ENCODE measurements at places on chromosomes 12 and 14. TPM values are rescaled to one million over a fixed set of nuclear protein-coding genes. Genes with fewer than 3 reads are reported as not detected.

Gene ESPL1
- 0.95 TPM for total RNA-seq

DNA sequence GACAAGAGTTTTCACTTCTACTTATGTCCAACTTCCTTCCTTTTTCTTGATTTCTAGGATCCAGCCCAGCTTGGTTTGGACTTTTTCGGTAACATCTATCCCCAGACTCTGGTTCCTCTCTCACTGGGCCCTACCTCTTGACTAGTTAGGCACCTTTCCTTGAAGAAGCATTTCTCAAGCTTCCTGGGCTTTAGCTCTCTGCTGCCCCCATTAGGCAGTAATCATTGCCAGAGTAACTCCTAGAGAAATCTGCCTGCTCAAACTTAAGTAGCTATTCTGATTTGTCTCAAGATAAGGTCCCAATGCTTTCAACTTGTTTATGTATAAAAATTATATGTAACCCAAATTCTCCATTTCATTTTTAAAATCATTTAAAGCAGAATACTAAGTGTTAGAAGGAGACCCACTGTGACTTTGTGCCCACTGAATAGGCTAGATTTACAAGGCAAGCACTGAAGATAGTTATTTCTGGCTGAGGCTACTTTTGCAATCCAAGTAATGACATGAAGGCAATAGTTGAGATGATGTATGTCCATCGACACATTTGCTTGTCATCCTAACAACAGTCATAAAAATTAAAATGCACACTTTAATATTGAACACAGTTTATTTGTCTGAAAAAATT is 275.0 kb upstream of the G2E3 start:
- H3K4me1 ChIP-seq = no peaks in the 10 kb centered on the region
- no peaks in the 10 kb centered on the region for H3K36me3 ChIP-seq
- H3K27ac ChIP-seq = no peak overlapping the region
- H3K27me3 ChIP-seq = no peaks in the 10 kb centered on the region

- no peaks in the 10 kb centered on the region for H3K27me3 ChIP-seq
- H3K36me3 ChIP-seq = no peaks in the 10 kb centered on the region
- no peaks in the 10 kb centered on the region for H3K4me1 ChIP-seq
Observed at GRCh38 chr12:51924551-51925319, 17.4 kb downstream of the ACVRL1 start.

- H3K27ac ChIP-seq = peak overlapping the region; percentile 53
- H3K4me3 ChIP-seq = peak overlapping the region; percentile 43
- H3K36me3 ChIP-seq = no peaks in the 10 kb centered on the region
- no peak for DNase-seq
Observed at GRCh38 chr12:102427543-102427941, 52.8 kb downstream of the IGF1 start.

- peaks cover 16% of the 10 kb centered on the region for H3K4me1 ChIP-seq
- H3K36me3 ChIP-seq = no peaks in the 10 kb centered on the region
- no peaks in the 10 kb centered on the region for H3K27me3 ChIP-seq
- peak overlapping the region; percentile 99 for H3K27ac ChIP-seq
- DNase-seq = no peak
Observed at GRCh38 chr12:65277994-65278575, 398 bp upstream of the MSRB3 start.

GRCh38 chr12:94553130-94553519 is 93.5 kb upstream of the CEP83 start:
- no peak for DNase-seq
- H3K36me3 ChIP-seq = no peaks in the 10 kb centered on the region
- H3K4me3 ChIP-seq = no peak overlapping the region
- H3K27ac ChIP-seq = no peak overlapping the region
- no peaks in the 10 kb centered on the region for H3K4me1 ChIP-seq

DNA sequence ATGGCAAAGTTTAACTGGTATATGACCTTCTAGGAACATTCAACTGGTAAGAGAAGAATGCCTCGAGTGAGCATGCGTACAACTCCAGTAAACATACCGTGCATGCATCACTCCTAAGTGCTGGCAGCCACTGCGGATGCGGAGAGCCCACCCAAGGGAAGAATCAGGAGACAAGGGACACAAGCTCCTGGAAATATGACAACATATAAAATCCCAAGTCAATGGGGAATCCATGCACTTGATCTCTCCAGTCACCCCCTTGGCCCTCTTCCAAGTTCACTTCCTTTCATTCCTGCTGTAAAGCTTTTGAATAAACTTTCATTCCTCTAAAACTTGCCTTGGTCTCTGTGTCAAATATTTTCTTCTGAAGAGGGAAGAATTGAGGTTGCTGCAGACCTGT is 168.7 kb upstream of the TMCC3 start:
- H3K4me3 ChIP-seq = no peak overlapping the region
- H3K4me1 ChIP-seq = no peaks in the 10 kb centered on the region
- H3K27me3 ChIP-seq = no peaks in the 10 kb centered on the region
- no peak for DNase-seq

GRCh38 chr12:6792522-6793201 is 3.3 kb downstream of the CD4 start:
- no peaks in the 10 kb centered on the region for H3K4me1 ChIP-seq
- no peaks in the 10 kb centered on the region for H3K36me3 ChIP-seq
- H3K27me3 ChIP-seq = no peaks in the 10 kb centered on the region
- H3K4me3 ChIP-seq = peak overlapping the region; percentile 49
- H3K27ac ChIP-seq = no peak overlapping the region
- DNase-seq = no peak

Gene HPD
- 6.8 TPM for total RNA-seq

Gene CIT
- 2.3 TPM for total RNA-seq

Gene FBLN5
- 1,103 TPM for total RNA-seq

- H3K4me1 ChIP-seq = no peaks in the 10 kb centered on the region
- no peaks in the 10 kb centered on the region for H3K27me3 ChIP-seq
- H3K27ac ChIP-seq = no peak overlapping the region
Observed at GRCh38 chr14:65849091-65849490, 436.6 kb downstream of the FUT8 start.

Gene PAN2
- total RNA-seq = 42.7 TPM

- peaks cover 15% of the 10 kb centered on the region for H3K36me3 ChIP-seq
- H3K4me1 ChIP-seq = peaks cover 42% of the 10 kb centered on the region
- DNase-seq = no peak
- H3K4me3 ChIP-seq = peak overlapping the region; percentile 95
Observed at GRCh38 chr12:55729819-55730818, 1.3 kb upstream of the CD63 start.

Gene C2CD5
- 60.0 TPM for total RNA-seq

- no peak for DNase-seq
- H3K27me3 ChIP-seq = no peaks in the 10 kb centered on the region
- peak overlapping the region; percentile 76 for H3K27ac ChIP-seq
- H3K36me3 ChIP-seq = peaks cover 7% of the 10 kb centered on the region
Observed at GRCh38 chr14:52906141-52906601, 44.7 kb downstream of the FERMT2 start.

DNA sequence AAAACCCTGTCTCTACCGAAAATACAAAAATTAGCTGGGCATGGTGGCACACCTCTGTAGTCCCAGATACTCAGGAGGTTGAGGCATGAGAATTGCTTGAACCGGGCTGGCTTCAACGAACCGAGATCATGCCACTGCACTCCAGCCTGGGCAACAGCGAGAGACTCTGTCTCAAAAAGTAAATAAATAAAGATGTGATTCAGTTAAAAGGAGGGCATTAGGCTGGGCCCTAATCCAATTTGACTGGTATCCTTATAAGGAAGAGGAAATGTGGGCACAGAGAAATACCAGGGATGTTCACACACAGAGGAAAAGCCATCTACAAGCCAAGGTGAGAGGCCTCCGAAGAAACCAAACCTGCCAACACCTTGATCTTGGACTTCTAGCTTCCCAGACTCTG is 10.1 kb upstream of the DCAF4 start:
- H3K36me3 ChIP-seq = no peaks in the 10 kb centered on the region
- no peaks in the 10 kb centered on the region for H3K27me3 ChIP-seq
- no peaks in the 10 kb centered on the region for H3K4me1 ChIP-seq

DNA sequence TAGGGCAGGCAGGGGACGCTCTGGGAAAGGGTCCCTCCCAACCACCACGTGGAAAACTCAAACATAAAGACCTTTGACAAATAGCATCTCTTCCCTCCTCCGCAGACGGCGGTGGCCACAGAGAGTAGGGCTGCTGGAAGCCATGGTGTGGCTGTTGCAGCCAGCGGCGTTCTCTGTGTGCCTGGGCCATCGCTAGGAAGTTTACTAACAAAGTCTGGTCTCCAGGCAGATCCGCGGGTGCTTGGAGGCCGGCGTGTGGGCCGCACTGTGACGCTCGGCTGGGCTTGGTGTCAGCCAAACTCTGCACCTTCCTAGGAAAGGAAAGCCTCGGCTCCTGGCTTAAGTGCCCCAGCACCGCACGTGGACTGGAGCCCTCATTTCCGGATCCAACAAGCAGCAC is 65.6 kb downstream of the CCDC88C start:
- no peak overlapping the region for H3K27ac ChIP-seq
- H3K27me3 ChIP-seq = no peaks in the 10 kb centered on the region
- no peaks in the 10 kb centered on the region for H3K36me3 ChIP-seq
- H3K4me3 ChIP-seq = peak overlapping the region; percentile 9
- DNase-seq = no peak

DNA sequence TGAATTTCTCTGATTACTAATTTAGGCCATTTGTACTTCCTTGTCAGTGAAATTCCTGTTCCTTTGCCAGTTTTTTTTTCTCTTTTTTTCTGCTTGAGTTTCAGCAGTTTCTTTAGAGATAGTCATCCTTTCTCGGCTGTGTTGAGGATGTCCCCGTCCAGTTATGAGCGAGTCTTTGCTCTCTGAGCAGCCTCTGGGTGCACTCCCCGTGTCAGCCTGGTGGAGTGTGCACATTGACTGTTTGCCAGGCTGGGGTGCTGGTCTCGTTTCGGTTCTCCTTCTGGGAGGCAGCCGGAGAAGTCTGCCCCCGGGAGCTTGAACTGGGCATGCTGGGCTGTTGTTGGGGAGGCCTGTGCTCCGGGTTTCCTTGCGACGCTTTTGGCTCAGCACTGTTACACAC is 3.0 kb downstream of the PACS2 start:
- H3K36me3 ChIP-seq = no peaks in the 10 kb centered on the region
- H3K4me3 ChIP-seq = peak overlapping the region; percentile 27
- no peaks in the 10 kb centered on the region for H3K27me3 ChIP-seq
- DNase-seq = no peak

GRCh38 chr14:74882103-74882920 is 596 bp downstream of the DLST start:
- no peaks in the 10 kb centered on the region for H3K36me3 ChIP-seq
- H3K4me1 ChIP-seq = peaks cover 34% of the 10 kb centered on the region
- no peaks in the 10 kb centered on the region for H3K27me3 ChIP-seq
- peak overlapping the region; percentile 93 for H3K27ac ChIP-seq
- peak; percentile 22 for DNase-seq

DNA sequence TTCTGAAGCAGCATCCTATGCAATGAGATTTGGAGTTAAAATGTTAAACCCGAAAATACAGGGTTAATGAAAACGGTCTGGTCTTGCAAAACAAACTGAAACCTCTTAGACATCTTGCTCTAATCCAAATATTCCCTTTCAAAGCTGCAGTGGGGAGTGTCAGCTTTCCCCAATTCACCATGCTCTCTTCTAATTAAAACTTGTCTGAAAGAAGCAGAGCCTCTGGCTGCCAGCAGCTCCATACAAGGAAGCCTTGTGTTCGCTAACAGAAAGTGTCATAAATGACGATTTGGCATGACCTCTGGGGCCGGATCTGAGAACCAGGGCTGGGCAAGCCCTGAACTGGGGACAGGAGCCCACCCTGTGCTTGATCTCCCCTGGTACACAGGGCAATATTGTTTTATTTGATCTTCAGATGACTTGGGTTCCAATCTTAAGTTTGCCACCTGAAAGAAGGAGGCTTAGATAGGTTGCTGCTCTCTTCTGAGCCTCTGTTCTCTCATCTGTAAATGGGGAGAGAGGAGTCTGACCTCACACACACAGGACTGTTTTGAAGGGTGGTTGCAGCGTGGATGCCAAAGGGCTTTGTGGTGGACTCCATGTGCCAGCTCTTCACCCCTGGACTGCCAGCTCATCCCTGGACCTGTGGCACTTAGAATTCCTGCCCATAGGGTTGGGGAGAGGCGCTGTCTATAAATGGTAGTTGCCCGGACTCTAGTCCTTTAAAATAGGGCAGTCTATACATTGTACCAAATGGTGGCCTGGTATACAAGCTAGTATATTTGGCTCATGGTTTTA is 7.8 kb downstream of the KMT5A start:
- no peak overlapping the region for H3K4me3 ChIP-seq
- peaks cover 80% of the 10 kb centered on the region for H3K4me1 ChIP-seq
- DNase-seq = no peak
- no peaks in the 10 kb centered on the region for H3K27me3 ChIP-seq
- peaks cover 48% of the 10 kb centered on the region for H3K36me3 ChIP-seq

- no peak overlapping the region for H3K4me3 ChIP-seq
- H3K27me3 ChIP-seq = no peaks in the 10 kb centered on the region
- no peak overlapping the region for H3K27ac ChIP-seq
- DNase-seq = no peak
- no peaks in the 10 kb centered on the region for H3K4me1 ChIP-seq
Observed at GRCh38 chr12:85747941-85748495, 88.2 kb downstream of the RASSF9 start.

- no peaks in the 10 kb centered on the region for H3K36me3 ChIP-seq
- no peaks in the 10 kb centered on the region for H3K27me3 ChIP-seq
- no peak overlapping the region for H3K27ac ChIP-seq
- no peak for DNase-seq
- H3K4me1 ChIP-seq = peaks cover 24% of the 10 kb centered on the region
Observed at GRCh38 chr14:30560581-30560980, 1.6 kb downstream of the G2E3 start.

DNA sequence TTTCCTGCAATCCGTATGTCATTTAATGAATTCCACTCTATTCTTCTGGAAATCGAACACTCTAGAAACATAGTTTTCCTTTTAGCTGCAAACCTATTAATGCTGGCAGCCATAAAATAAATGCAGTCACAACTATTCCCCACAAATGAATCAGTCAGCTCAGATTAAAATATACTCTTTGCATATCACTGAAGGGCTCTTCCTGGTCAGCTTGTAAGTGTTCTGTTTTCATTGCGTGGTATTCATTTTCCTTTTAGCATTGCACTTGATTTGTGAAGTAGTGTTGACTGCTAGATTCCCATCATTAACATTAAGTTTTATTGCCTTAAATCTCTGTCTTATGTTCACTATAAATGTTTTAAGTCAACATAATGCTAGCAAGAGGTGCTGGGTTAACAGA is 685.9 kb downstream of the DIO2 start:
- H3K4me1 ChIP-seq = peaks cover 13% of the 10 kb centered on the region
- no peaks in the 10 kb centered on the region for H3K36me3 ChIP-seq
- H3K4me3 ChIP-seq = no peak overlapping the region
- no peaks in the 10 kb centered on the region for H3K27me3 ChIP-seq
- no peak overlapping the region for H3K27ac ChIP-seq

Gene RPL10L
- not detected for total RNA-seq

Gene AQP2
- total RNA-seq = not detected

GRCh38 chr12:18905134-18905533 is 167.2 kb downstream of the CAPZA3 start:
- DNase-seq = no peak
- H3K4me3 ChIP-seq = no peak overlapping the region
- no peaks in the 10 kb centered on the region for H3K36me3 ChIP-seq
- H3K27me3 ChIP-seq = no peaks in the 10 kb centered on the region
- no peak overlapping the region for H3K27ac ChIP-seq
- no peaks in the 10 kb centered on the region for H3K4me1 ChIP-seq
